Activated T-helper 2 cell treated with anti-CD3 and anti-CD28 coated beads, Interferon-gamma antibody, Interleukin-2, Interleukin-4, amounts not matched to agents 10 μg/mL and 5 μg/mL and 100 μg/mL, durations not matched to agents 14 hours and 24 hours and 36 hours (primary cell): ENCODE measurements at places on chromosomes 7 and 10. TPM values are rescaled to one million over a fixed set of nuclear protein-coding genes. Genes with fewer than 3 reads are reported as not detected.

The NRP1 gene
- 6.1 and 6.6 TPM in 2 replicates for total RNA-seq

The ITPRID1 gene
- not detected in 2 replicates for total RNA-seq

The LIPF gene
- not detected in 2 replicates for total RNA-seq

DNA sequence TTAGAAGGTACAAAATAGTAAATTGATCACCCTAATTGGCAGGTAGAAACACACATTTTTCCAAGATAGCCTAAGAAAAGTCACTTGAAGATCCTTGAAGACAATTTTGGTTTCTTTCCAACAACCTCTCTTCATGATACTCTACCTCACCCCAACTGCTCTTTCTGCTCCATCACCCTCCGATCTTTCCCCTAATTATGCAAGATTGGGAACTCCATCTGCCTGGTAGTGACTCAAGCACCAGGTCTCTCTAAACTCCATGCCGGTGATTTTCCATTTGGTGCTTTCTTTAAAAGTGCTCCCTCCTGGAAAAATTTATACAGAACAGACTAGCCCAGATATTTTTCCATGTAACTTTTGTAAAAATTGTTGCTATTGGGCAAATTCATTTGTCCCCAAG lies 1.1 kb upstream of the AKR1B1 start:
- DNase-seq: no peak

DNA sequence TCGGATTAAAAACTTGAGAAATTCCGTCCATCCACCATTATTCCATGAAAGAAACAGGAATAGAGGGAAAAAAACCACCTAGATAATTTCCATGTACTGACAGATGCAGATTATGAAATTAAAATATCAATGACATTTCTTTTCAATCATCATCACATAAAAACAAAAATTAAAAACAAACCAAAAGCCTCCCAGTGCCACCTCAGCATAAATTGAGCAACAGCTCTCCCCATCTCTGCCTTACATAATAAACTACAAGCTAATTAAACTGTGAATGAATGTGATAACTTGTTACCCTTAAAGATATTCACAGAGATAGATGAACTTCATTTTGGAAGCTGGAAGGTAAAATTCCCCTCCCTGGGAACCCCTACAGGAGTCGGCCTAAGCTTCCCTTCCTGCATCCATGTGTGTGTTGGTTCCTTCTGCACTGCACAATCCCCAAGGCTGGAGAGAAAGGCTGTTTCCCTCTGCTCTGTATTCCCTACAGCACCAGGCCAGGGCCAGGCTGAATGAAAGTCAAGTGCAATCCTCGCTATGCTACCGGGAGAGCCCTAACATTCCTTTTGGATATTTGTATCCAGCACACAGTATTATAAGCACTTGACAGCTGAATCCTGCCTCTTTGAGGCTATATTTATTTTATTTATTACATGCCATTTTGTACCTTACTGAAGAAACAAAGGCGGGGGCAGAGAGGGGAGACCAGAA lies 8.1 kb downstream of the CCDC6 start:
- no peak for DNase-seq

- no peak for DNase-seq
Measured at GRCh38 chr10:127154831-127155620, 41.4 kb downstream of the INSYN2A start.

DNA sequence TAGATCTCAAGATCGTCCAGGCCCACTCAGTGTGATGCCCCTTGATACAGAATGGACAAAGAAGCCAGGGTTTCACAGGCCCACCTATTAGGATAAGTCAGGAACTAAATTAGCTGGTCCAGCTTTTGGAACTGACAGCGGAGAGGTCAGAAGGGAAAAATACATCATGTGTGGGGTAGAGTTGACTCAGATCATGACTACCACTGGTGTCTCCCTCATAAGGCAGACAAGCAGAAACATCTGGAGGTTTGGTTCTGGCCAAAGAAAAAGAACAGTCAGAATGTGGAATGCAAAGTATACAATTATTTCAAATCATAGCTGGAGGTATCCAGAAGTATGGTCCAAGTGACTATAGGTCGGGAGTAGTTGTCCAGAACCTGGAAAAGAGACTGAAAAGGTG lies 621.1 kb upstream of the CELF2 start:
- DNase-seq: no peak

DNA sequence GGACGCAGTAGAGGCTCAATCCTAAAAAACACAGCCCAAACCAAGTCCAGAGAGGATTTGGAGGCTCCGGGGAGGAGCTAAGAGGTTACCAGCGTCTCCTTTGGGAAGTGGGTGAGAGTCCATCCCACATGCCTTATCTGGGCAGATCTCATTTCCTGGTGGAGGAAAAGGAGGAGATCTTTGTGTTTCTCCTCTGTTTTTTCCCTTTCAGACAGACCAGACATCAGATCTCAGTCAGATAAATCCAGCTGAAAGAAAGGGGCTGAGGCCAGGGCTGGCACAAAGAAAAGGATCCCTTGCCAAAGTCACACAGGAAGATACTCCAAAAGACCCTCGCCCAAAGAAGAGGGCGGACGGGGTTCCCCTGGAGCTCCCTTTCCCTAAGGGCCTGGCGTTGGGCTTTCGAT lies 58.3 kb upstream of the COMTD1 start:
- no peak for DNase-seq

The EVX1 gene
- total RNA-seq: not detected in 2 replicates
